ENCODE measurements at places on chromosomes 11 and 22. TPM values are rescaled to one million over a fixed set of nuclear protein-coding genes. Genes with fewer than 3 reads are reported as not detected.

DNA sequence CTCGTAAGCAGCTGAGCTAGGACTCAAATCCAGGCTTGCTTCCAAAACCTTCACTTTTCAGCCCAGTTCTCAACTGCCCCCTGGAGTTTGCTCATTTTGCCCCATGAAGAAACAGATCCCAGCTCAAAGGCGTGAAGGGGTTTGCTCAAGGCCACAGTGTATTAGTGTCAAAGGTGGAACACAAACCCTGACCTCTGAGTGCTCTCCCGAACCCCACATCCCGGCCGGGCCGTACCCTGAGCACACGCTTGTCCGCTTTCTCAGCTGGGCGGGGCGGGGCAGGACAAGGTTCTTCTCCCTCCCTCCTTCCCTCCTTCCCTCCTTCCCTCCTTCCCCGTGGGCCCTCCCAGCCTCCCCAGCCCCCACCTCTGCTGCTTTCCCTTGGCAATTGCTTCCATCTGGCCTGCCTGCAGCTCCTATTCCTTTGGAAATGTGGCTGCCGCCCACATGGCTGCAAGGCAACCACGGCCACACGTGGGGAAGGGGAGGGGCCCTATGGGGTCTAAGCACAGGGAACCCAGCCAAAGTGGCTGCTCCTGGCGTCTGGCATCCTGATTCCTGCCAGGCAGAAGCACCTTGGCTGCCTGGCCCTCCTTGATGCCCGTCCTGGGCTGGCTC is 4.1 kb downstream of the ST3GAL4 start:
- H3K4me1 ChIP-seq: peaks cover 48% of the 10 kb centered on the region
- peak overlapping the region; percentile 51 for H3K27ac ChIP-seq
- no peaks in the 10 kb centered on the region for H3K36me3 ChIP-seq
- H3K27me3 ChIP-seq: peaks cover 9% of the 10 kb centered on the region
- H3K4me3 ChIP-seq: no peak overlapping the region

- no peaks in the 10 kb centered on the region for H3K36me3 ChIP-seq
- no peak overlapping the region for H3K27ac ChIP-seq
- DNase-seq: no peak
- H3K4me1 ChIP-seq: peaks cover 9% of the 10 kb centered on the region
- peaks cover 8% of the 10 kb centered on the region for H3K27me3 ChIP-seq
Observed at GRCh38 chr11:12727563-12728211, 53.5 kb downstream of the TEAD1 start.

GRCh38 chr22:19656541-19657251 is 57.6 kb upstream of the SEPTIN5 start:
- DNase-seq: no peak
- no peaks in the 10 kb centered on the region for H3K36me3 ChIP-seq
- H3K27ac ChIP-seq: no peak overlapping the region

- no peak for DNase-seq
- no peaks in the 10 kb centered on the region for H3K27me3 ChIP-seq
- no peak overlapping the region for H3K27ac ChIP-seq
- no peaks in the 10 kb centered on the region for H3K4me1 ChIP-seq
- H3K4me3 ChIP-seq: no peak overlapping the region
Observed at GRCh38 chr11:11010624-11011127, 152.8 kb upstream of the ZBED5 start.

GRCh38 chr22:36152088-36152487 is 8.5 kb downstream of the APOL3 start:
- no peak for DNase-seq
- H3K36me3 ChIP-seq: peaks cover 19% of the 10 kb centered on the region
- H3K4me1 ChIP-seq: peaks cover 75% of the 10 kb centered on the region
- peak overlapping the region; percentile 1 for H3K4me3 ChIP-seq
- no peaks in the 10 kb centered on the region for H3K27me3 ChIP-seq
- peak overlapping the region; percentile 42 for H3K27ac ChIP-seq

DNA sequence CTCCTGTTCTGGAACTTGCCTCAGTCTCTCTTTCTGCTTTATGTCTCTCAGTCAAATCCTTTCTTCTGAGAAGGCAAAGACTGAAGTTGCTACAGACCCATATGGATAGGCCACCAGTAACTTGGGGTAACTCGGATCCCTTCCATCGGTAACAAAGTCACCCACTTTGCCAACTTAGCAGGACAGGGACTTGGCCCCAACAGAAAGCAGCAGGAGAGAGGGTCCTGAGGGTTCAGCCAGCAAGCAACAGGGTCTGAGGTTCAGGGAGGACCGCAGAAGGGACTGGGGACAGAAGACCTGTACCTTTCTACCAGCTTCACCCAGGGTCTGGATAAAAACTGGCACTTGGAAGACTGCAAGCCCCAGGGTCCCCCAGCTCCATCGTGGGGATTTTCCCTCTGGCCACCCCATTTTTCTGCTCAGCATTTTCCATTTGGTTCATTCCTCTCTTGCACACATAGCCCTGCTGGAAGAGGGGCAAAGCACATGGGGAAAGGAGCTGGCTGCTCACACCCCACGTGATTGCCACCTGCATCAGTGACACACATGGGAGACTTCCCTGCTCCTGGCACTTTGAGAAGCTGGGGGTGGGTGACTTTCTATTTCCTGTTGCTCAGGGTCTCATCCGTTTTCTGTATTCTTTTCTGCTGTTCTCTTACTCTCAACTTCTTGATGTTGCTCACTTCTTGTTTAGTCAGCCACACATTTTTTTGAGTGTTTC is 34.6 kb upstream of the GNAZ start:
- H3K4me3 ChIP-seq: no peak overlapping the region
- no peak overlapping the region for H3K27ac ChIP-seq
- no peaks in the 10 kb centered on the region for H3K4me1 ChIP-seq
- peaks cover 2% of the 10 kb centered on the region for H3K27me3 ChIP-seq

DNA sequence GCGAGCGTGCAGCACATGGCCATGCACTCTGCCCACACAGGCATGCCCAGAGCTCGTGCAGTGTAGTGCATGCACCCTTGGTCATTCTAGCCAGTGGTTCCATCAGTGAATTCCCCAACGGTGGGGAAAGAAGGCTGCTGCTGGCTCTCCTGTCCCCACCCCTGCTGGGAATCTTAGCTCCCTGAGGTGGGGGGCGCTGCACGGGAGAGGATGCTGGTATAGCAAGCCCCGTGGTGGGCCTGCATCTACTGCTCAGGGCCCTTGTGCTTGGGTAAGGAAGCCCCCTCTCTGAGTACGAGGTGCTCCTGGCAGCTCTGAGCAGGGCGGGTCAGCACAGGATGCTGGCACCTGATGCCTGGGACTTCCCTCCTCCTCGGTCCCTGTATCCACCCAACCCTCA is 18.5 kb upstream of the BAIAP2L2 start:
- H3K27ac ChIP-seq: no peak overlapping the region
- DNase-seq: no peak
- H3K27me3 ChIP-seq: peaks cover 2% of the 10 kb centered on the region
- H3K4me1 ChIP-seq: peaks cover 3% of the 10 kb centered on the region

DNA sequence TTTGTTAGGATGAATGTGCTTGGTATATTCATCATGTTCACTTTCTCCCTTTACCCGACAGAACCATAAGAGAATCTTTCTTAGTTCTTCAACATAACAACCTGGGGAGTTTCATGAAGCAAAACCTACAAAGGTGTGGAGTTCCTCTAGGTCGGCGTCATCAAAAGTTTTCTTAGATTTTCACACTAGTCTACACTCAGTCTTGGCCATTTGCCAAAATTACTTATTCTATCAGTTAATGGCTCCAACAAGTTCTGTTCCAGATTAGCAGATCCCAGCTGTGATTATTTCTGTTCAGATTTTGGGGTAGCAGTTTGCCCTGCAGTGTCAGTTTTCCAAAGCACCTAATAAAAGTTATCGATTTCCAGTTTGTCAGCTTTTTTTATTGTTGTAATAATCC is 935.8 kb upstream of the RAG2 start:
- H3K27me3 ChIP-seq: peaks cover 2% of the 10 kb centered on the region
- peaks cover 6% of the 10 kb centered on the region for H3K36me3 ChIP-seq
- H3K4me1 ChIP-seq: peaks cover 7% of the 10 kb centered on the region
- DNase-seq: no peak
- no peak overlapping the region for H3K4me3 ChIP-seq

DNA sequence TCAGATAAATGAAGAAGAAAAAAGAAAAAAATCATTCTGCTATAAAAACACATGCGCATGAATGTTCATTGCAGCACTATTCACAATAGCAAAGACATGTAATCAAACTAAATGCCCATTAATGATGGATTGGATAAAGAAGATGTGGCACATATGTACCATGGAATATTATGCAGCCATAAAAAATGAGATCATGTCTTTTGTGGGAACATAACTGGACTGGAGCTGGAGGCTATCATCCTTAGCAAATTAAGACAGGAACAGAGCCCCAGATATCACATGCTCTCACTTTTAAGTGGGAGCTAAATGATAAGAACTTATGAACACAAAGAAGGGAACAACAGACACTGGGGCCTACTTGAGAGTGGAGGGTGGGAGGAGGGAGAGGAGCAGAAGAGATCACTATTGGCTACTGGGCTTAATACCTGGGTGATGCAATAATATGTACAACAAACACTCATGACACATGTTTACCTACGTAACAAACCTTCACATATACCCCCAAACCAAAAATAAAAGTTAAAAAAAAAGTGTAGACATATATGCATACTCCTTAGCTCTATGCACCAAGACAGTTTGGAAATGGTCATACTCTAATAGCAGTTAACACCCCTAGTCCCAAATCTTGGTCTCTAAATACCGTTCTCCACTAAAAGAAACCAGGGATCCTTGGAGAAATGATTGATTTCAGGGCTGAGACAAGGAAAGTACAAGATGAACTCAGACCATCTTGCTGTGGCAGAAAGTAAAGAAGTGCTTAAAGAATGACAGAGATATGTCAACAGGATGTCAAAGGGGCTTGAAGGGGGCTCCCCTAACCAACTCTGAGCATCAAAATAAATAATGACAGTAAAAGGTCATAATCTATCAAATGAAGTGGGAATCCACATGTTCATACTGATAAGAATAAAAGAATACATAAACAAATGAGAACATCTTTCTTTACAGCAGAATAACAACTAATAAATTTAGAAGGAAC is 17.1 kb upstream of the DDX6 start:
- H3K4me1 ChIP-seq: no peaks in the 10 kb centered on the region
- H3K4me3 ChIP-seq: no peak overlapping the region
- no peak overlapping the region for H3K27ac ChIP-seq
- no peaks in the 10 kb centered on the region for H3K36me3 ChIP-seq
- H3K27me3 ChIP-seq: peaks cover 2% of the 10 kb centered on the region
- no peak for DNase-seq

DNA sequence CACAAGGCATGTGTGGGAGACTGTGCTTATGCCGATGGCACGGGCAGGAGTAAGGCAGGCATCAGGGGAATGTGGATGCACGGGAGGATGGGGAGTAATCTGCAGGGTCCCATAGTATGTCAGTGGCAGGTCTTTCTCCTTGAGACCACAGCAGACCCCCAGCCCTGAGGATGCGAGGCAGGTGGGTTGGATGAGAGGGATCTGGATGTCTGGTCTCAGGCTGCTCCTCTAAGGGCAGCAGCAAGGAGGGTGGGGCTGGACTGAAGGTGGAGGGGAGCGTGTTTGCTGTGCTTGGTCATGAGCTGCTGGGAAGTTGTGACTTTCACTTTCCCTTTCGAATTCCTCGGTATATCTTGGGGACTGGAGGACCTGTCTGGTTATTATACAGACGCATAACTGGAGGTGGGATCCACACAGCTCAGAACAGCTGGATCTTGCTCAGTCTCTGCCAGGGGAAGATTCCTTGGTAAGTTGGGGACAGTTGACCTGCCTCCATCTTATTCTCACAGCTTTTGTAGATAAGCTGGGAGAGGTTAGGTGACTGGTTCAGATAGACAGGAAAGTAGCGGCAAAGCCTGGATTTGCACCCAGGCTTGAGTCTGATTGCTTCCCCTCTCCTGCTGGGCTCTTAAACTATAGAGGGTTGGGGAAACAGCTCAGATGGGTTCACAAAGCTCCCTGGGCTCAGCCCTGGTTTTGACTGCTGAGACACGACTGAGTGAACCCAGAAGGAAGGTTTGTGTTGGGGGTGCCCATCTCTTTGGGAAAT is at the start of gene APOL1:
TSS of gene APOL1 (plus strand) at position 380 of the 769 bp plus-strand sequence. CDS start 1,823 bp downstream, outside the sequence.
- H3K4me1 ChIP-seq: peaks cover 53% of the 10 kb centered on the region
- peak; percentile 71 for DNase-seq
- peaks cover 2% of the 10 kb centered on the region for H3K27me3 ChIP-seq
- H3K27ac ChIP-seq: peak within 1 kb of the TSS; percentile 97
- peaks cover 8% of the 10 kb centered on the region for H3K36me3 ChIP-seq

DNA sequence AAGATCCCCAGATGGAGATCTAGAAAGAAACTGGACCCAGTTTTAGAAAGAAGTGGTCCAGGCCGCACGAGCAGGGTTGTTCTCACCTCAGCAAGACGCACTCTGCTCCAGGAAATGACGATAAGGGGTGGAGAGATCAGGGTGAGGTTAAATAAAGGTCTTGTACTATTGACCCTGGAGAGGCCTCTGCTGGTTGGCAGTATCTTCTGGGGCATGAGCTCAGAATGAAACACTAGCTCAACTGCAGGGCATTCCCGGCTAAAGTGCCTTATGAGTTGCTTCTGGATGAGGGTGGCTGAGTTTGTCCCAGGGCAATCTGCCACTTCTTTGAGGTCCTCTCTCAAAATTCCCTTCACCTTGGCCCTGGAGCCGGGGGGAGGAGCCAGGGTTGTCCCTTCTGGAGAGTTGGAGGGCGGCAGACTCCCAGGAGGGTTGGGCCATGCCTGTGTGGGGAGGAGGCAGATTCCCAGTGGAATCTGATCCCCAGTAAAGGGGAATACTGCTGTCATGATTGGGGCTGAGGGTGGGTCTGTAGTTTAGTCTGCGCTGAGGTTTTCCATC is 10.9 kb downstream of the USP2 start:
- H3K4me1 ChIP-seq: peaks cover 9% of the 10 kb centered on the region
- H3K4me3 ChIP-seq: no peak overlapping the region
- DNase-seq: no peak
- H3K36me3 ChIP-seq: no peaks in the 10 kb centered on the region
- H3K27ac ChIP-seq: no peak overlapping the region
- peaks cover 13% of the 10 kb centered on the region for H3K27me3 ChIP-seq

Gene RAD9A
- 11.6 TPM for polyA plus RNA-seq

Gene TNNT3
- not detected for polyA plus RNA-seq

Gene PANX3
- polyA plus RNA-seq: not detected

Gene WBP2NL
- polyA plus RNA-seq: 0.16 TPM

Gene PATE4
- polyA plus RNA-seq: not detected

All from immature natural killer cell (primary cell).